Prostate gland (tissue), 2 donors: ENCODE measurements at places on chromosomes 7 and 10. TPM values are rescaled to one million over a fixed set of nuclear protein-coding genes. Genes with fewer than 3 reads are reported as not detected.

GRCh38 chr7:1719913-1720312 lies 49.8 kb downstream of the ELFN1 start:
- no peak for DNase-seq

- DNase-seq = no peak
These were observed 46.4 kb upstream of the NKX6-2 start for GRCh38 chr10:132832186-132832969.

DNA sequence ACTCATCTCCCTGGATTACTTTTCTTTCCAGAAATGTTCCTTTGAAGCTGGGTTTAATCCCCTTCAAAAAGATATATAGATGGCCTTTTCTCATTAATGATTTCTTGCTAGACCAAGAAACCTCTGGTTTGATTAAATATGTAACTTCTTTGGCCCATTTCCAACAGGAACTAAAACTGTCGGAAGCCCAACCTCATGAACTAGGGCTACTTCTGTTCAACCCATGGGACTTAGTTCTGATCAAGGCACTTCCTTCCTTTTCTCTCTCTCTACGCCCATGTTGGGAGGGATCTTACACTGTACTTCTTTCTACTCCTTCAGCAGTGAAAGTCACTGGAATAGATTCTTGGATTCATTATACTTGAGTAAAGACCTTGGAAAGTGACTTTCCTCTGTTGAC lies 83.6 kb downstream of the TMEM106B start:
- no peak for DNase-seq

DNA sequence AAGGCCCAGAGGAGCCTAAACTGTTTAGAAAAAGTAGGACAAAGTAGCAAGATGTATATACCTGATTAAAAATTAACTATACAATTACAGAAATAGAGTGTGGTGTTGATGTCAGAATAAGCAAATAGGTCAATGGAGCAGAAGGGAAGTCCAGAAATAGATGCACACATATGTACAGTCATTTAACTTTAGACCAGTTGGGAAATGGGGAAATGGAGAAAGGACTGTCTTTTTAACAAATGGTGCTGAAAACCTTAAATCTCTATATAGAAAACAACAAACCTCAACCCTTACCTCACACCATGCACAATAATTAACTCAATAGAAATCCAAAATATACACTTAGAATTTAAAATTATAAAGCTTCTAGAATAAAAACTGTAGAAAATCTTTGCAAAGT lies 72.2 kb downstream of the CH25H start:
- DNase-seq = no peak

- DNase-seq = no peak
These were observed 26.9 kb downstream of the ABLIM1 start for GRCh38 chr10:114631090-114631665.

DNA sequence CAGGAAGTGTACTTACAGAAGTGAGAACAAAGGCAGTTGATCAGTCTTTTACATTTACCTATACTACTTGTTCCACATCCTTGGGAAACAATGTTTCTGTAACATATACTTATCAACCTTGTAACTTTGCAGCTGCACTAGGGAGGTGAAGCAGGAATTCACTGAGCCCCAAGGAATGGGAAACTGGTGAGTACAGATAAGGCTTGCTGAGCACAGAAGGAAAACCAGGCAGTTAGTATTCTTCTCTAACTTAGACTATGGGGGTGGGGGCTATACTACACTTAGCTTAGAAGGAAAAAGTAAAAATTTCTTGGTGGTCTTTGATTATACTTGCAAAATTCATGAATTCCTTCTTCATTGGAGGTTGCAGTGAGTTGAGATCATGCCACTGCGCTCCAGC lies 6.9 kb upstream of the ZNF33A start:
- DNase-seq = no peak

DNA sequence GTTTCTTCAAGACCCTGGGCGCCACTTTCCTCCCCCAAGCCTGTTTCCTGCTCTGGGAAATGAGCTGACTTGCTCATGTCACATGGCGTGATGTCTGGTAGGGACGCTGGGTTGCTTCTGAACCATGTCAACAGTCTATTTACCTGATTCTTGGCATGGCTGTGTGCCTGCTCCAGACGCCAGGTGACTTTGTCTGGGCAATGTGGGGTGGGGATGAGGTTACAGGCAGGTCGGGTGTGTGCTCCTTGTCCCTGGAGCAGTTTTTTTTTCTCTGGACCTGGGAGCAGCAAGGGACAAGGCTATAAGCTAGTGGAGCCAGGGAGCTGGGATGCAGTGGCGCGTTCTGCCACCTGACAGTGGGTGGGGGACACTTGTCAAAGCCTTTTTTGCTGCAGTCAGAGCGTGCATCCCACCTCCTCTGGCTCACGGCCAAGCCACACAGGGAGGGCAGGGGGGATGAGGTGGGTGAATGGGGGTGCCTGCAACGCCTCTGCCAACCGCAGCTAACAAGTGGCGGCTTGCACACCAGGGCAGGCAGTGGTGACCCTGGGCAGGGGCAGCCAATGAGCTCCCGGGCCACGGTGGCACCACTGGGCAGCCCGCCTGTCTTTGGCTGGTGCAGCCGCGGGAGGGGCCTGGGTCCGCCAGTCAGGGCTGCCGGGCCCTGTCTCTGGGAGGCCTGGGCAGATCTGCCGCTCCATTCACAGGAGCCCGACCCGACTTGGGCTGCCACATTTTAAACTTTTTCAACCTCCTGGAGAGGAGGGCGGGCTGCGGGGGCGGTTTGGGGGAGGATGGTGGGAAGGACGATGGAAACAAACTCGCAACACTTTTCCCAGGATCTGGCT lies 22.9 kb downstream of the DNAJB12 start:
- peak; percentile 95 for DNase-seq

GRCh38 chr7:95609277-95609971 lies 13.1 kb upstream of the PDK4 start:
- DNase-seq = peak; percentile 69

GRCh38 chr7:125033506-125033905 lies 103.9 kb upstream of the POT1 start:
- no peak for DNase-seq

DNA sequence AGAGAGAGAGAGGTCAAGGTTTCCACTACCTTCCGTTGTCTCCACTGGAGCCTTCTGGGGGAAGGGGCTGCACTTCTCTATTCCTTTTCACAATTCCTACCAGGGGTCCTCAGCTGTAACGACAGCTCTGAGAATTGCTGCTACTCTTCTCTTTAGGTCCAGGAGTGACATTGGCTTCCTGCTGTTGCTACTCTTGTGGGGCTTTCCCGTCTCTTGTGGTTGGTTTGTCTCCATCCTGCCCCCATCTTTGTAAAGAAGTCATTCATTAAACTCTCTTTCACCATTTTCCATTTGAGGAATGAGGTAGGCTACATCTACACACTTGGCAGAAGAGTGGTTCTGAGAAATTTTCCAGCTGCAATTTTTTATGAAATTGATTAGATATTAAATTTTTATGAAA lies 238.8 kb upstream of the LYZL1 start:
- no peak for DNase-seq

- DNase-seq = no peak
These were observed 486.0 kb downstream of the TNS3 start for GRCh38 chr7:47095946-47096345.

DNA sequence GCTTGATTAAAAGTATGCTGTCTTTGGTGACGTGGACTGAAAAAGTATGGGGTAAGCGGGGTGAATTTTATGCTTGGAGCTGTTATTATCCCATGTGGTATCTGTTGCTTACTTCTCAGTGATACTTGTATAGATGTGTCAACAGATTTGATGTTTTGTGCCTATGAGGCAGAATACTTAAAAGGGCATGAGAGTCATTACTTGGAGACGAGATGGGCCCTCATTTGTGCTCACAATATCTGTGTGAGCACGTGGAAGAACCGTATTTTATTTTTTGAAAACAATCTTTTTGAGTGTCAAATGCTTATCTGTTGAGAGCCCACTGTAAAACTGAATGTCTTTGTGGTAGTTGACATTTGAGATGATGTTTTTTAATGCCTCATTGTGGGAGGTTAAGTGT lies 281.9 kb downstream of the EXOC4 start:
- DNase-seq = no peak

The MEOX2 gene
- 4.3 TPM for total RNA-seq

The CAV1 gene
- 114 TPM for total RNA-seq

The OR2A42 gene
- total RNA-seq = not detected

The ANLN gene
- 9.9 TPM for total RNA-seq

The COL26A1 gene
- 3.8 TPM for total RNA-seq

The SYT15 gene
- total RNA-seq = 7.0 TPM
